A673 (cell line): ENCODE measurements at places on chromosomes 12 and 14.

DNA sequence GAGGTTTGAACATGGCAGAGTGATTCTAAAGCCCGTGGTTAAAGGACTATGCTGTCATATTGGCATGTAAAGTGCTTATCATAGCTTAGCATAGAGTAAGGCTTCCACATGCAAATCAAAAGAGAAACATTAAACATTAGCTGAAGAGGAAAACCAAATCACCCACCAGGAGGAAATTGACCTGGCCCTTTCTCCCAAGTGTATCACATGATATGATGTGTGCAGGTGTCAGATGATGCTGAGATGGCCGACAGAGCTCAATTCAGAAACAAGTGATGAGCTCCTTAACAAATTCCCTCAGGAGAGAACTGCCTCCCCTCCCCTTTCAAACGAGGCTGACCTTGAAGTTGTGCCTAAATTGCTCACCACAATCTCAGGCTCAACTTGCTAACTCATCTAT, 217.1 kb upstream of the BTG1 start:
- DNase-seq, result no peak

GRCh38 chr12:69672195-69672594, 26.9 kb downstream of the BEST3 start:
- DNase-seq, result no peak

GRCh38 chr14:99745307-99745951, 47.8 kb upstream of the EML1 start:
- no peak for DNase-seq

DNA sequence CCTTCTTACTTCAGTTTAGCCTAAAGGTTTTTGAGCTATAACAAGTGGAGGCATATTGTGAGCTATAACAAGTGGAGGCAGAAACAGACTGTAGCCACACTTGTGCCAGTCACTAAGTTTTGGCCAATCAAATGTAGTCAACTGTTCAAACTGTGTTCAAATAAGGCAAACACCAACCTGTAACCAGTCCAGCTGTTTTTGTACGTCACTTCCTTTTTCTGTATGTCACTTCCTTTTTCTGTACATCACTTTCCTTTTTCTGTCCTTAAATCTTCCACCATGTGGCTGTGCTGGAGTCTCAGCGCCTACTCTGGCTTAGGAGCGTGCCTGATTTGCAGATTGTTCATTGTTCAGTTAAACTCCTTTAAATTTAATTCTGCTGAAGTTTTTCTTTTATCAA, 79.7 kb downstream of the FUT8 start:
- DNase-seq, result no peak

DNA sequence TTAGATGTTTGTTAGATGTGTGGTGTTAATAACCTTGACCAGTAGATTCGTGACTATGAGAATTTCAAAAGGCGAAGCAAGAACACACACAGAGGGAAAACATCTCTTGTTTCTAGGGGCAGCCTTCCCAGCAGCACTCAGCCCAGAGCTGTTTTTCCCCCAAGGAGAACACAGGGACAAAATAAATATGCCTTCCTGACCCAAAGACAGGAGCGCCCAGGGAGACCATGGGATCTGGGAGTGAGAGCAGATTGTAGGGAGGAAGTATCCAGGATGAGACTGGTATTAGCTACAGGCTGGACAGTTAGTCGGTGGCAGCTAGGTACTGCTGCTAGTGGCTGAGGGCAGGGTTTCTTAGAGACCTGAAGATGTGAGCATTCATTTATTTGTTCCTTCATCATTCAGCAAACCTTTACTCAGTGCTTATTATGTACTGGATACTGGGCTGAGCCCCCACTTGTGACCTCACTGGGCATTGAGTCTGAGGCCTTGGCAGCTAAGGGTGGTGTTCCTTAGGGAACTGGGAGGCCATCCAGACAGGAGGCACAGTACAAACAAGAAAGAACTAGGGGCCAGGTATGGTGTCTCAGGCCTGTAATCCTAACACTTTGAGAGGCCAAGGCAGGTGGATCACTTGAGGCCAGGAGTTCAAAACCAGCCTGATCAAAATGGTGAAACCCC, 469.8 kb downstream of the ZFP36L1 start:
- DNase-seq, result no peak

GRCh38 chr12:52648012-52648550, 3.9 kb downstream of the KRT2 start:
- DNase-seq, result no peak

- DNase-seq, result no peak
These were observed 117.8 kb downstream of the PLXNC1 start for GRCh38 chr12:94265966-94266745.

DNA sequence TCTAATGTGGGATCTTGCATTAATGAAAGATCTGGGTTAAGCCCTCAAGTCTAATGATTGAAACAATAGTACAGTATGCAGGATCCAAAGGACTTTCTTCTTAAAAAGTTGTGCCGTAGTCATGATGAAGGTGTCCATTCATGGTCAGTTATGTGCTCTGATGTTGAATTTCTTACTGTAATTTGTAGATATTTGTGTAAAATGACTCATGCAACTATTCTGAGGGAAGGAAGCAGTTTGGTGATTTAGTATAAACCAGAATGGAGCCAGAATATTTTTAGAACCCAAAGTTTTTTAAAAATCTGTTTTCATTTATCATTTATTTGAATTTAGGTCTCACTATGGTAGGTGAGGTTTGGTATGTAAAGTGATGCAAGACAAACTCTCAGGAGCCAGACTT, 151.2 kb downstream of the AKAP6 start:
- DNase-seq, result no peak

- DNase-seq, result no peak
These were observed at the start of gene RAB35 for GRCh38 chr12:120116441-120116791. Gene RAB35 (minus strand): TSS chr12:120116753. CDS start chr12:120116650, 103 bp downstream.

DNA sequence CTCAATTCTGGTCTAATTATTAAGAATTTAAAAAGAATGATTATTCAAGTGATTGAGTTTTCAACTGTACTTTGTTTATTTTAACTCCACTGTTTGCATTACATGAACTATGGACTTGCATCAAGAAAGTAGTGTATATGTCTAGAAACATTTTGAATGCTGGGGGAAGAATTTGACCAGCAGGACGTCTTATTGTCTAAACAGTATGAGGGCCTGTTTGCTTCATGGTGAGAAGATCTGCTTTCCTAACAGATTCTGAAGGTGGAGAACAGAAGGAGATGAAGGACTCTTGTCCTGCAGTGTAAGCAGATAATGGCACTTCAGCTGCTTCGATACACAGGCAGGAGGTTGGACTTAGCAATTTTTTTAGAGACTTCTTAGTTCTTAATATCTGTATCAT, 176.0 kb downstream of the DACT1 start:
- DNase-seq, result no peak

- no peak for DNase-seq
These were observed 57.3 kb downstream of the GALNT16 start for GRCh38 chr14:69317102-69317755.

DNA sequence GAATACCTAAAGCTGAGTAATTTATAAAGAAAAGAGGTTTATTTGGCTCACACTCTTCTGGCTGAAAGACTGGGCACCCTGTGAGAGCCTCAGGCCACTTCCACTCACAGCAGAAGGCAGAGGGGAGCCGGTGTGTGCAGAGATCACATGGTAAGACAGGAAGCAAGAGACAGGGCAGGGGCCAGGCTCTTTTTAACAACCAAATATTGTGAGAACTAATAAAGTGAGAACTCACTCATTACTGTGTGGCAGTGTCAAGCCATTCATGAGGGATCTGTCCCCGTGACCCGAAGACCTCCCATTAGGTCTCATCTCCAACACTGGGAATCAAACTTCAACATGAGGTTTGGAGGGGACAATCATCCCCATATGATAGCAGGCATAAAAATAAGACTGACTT, 180.8 kb upstream of the DIO3 start:
- no peak for DNase-seq

DNA sequence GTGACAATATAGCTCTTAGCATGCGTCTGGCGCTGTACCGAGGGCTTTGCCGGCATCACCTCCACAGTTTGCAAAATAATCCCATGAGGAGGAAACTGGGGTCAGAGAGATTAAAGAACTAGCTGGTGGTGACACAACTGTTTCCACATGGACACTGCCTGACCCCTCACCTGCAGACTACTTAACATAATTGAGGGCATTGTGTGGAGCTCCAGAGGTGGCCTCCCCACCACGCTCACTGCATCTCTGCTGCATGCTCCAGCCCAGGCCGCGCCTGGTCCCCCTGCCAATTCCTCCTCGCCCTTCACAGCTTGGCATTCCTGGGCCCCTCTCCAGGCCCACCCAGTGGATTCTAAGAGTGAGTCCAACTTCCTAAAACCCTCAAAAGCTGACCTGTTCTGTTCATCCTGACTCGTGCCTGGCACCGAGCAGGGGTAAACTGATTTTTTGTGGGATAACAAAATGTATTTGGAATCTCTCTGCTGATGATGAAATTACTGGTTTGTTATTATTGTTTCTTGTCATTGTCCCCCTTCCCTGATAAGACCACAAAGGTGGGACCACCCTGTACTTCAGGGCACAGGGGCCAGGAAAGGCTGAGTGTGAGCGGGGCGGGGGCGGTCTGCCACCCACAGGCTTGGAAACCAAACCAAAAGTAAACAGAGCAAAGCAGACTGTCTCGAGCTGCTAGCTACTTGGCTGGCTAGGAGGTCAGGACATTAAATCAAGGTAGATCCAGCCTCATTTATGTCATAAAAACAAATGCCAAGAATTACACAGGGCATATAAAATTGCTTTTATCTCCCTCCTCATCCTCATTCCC, 40.6 kb downstream of the CHGA start:
- no peak for DNase-seq

DNA sequence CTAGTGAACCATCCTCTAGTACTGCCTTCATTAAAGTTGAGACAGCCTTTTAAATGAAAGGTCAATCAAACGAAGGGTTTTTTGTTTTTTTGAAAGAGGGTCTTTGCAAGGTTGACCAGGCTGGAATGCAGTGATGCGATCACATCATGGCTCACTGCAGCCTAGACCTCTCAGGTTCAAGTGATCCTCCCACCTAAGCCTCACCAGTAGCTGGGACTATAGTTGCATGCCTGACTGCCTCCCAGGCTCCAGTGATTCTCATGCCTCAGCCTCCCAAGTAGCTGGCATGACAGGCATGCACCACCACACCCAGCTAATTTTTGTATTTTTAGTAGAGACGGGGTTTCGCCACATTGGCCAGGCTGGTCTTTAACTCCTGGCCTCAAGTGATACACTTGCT, 114.6 kb upstream of the SINHCAF start:
- DNase-seq, result no peak

- peak; percentile 10 for DNase-seq
These were observed 700 bp downstream of the CNIH1 start for GRCh38 chr14:54440476-54440872.

- DNase-seq, result no peak
These were observed 61.6 kb downstream of the SH2B3 start for GRCh38 chr12:111467092-111467856.

DNA sequence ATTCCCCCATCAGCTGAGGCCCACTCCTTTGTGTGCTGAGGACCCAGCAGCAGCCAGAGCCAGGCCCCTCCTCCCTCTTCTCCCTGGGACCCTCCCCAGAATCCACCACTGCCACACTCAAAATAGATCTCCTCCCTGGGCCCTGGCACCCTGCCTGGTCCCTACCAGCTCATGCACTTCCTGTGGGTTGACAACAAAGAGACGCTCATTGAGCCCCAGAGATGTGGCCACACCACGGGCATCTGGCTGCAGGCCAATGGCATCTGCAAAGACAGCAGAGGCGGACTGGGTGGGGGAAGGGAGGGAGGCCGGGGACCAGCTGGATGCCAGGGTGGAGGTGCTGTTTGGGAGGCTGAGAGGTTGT, 16.0 kb upstream of the ENDOU start:
- DNase-seq, result peak; percentile 97

GRCh38 chr12:124771462-124772288, 92.0 kb downstream of the SCARB1 start:
- peak; percentile 84 for DNase-seq

- DNase-seq, result no peak
These were observed 81.4 kb downstream of the TESC start for GRCh38 chr12:117017807-117018206.

GRCh38 chr14:69091695-69092094, 61.2 kb downstream of the DCAF5 start:
- no peak for DNase-seq

GRCh38 chr14:76181546-76181945, 29.8 kb downstream of the GPATCH2L start:
- DNase-seq, result peak; percentile 24

- DNase-seq, result no peak
These were observed 2.8 kb downstream of the B3GNT4 start for GRCh38 chr12:122206111-122206881.

- DNase-seq, result no peak
These were observed 2.6 kb downstream of the GLRX5 start for GRCh38 chr14:95537298-95538089.

DNA sequence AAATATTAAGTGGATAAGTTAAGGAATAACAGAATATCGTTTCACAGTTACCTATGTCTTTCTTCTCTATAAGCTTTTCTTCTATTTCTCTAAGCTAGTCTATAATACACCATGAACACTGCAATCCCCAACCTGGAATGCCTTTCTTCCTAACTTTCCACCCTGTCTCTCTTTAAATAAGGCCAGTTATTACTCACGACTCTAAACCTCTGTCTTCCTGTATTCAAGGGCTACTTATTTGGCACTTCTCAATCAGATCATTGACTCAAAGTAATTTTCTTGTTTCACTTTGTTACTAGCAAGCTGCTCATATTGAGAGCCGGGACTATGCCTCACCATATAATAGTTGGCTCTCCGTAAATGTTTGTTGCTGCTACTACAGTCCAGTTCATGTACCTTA, 13.5 kb downstream of the FERMT2 start:
- DNase-seq, result no peak

DNA sequence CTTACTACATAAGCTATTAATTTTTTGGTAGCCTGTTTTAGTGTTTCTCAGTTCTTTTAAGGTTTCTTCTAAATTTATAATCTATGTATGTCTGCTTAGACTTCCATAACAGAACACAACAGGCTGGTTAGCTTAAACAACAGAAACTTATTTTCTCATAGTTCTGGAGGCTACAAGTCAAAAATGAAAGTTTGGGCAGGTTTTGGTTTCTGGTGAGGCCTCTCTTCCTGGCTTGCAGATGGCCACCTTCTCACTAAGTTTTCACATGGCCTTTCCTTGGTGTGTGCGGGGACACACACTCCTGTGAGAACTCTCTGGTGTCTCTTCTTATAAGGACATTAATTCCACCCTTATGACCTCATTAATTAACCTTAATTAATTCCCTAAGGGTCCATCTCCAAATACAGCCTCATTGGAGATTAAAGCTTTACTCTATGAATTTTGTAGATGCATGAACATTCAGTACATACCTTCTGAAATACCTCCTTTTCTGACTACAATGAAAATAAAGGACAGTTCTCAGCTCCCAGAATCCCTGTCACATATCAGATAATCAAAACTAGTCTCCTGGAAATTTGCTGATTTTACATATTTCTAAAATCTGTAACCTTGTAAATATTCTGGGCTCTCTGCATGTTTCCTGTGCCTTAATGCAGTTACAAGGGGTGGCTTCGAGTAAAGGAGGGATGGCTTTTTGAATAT, 23.2 kb upstream of the BMAL2 start:
- no peak for DNase-seq

GRCh38 chr14:85471156-85471555, 58.8 kb upstream of the FLRT2 start:
- no peak for DNase-seq

GRCh38 chr12:123906711-123907420, 65.8 kb downstream of the CCDC92 start:
- no peak for DNase-seq

- DNase-seq, result no peak
These were observed 4.3 kb upstream of the TRAF3 start for GRCh38 chr14:102772781-102773570.

GRCh38 chr14:80428171-80428570, 216.9 kb upstream of the DIO2 start:
- no peak for DNase-seq
